H7 (cell line): ENCODE measurements at places on chromosomes 1 and 21. TPM values are rescaled to one million over a fixed set of nuclear protein-coding genes. Genes with fewer than 3 reads are reported as not detected.

Gene RSRP1
- 62.4 and 92.4 TPM in 2 replicates for total RNA-seq

Gene F13B
- not detected in 2 replicates for total RNA-seq

Gene SAMD11
- 14.8 and 17.4 TPM in 2 replicates for total RNA-seq

DNA sequence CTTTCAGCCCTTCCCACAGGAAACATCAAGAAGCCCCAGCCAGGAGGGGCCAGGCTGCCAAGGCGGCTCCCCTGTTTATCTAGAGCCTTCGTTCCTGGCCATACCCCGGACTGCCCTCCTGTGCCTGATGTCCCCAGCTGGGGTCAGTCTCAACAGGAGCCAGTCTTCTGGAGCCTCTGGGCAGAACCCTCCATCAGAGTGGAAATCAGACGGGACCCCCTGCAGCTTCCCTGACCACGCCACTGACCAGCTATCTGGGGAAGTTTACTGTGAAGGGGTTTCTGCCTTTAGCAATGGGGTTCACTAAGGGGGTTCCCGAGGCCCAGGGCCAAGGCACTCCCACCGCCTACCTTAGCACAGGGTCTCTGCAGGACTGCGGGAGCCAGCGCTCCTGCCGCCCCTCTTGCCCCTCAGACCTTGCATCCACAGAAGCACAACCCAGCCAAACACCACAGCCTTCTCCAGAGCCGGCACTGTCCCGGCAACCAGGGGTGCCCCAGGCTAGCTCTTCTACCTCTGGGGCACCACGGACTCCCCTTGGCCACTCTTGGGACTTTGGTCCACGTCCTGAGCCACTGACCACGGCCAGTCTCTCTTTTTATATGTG, 3.5 kb upstream of the MTFR1L start:
- peak; percentile 45 for DNase-seq

Gene SYTL1
- 5.6 and 6.4 TPM in 2 replicates for total RNA-seq

DNA sequence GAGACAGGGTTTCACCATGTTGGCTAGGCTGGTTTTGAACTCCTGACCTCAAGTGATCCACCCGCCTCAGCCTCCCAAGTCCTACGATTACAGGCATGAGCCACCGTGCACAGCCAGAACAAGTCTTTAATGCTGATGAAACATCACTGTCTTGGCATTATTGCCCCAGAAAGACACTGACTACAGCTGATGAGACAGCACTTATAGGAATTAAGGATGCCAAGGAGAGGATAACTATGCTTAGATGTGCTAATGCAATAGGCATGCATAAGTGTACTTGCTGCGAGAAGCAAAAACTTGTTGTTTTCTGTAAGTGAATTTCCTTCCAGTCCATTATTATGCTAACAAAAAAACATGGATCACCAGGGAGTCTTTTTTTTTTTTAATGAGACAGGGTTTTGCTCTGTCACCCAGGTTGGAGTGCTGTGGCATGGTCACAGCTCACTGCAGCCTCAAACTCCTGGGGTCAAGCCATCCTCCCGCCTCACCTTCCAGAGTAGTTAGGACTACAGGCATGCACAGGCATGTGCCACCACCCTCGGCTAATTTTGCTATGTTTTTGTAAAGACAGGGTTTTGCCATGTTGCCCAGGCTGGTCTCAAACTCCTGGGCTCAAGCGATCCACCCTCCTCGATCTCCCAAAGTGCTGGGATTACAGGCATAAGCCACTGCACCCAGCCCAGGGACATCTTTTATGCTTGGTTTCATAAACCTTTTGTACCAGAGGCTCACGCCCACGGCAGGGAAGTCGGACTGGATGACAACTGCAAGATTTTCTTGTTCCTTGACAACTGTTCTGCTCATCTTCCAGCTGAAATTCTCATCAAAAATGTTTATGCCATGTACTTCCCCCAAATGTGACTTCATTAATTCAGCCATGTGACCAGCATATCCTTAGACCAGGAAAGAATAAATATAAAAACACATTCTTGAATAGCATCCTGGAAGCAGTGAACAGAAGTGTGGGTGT, 23.1 kb downstream of the RHEX start:
- no peak for DNase-seq

DNA sequence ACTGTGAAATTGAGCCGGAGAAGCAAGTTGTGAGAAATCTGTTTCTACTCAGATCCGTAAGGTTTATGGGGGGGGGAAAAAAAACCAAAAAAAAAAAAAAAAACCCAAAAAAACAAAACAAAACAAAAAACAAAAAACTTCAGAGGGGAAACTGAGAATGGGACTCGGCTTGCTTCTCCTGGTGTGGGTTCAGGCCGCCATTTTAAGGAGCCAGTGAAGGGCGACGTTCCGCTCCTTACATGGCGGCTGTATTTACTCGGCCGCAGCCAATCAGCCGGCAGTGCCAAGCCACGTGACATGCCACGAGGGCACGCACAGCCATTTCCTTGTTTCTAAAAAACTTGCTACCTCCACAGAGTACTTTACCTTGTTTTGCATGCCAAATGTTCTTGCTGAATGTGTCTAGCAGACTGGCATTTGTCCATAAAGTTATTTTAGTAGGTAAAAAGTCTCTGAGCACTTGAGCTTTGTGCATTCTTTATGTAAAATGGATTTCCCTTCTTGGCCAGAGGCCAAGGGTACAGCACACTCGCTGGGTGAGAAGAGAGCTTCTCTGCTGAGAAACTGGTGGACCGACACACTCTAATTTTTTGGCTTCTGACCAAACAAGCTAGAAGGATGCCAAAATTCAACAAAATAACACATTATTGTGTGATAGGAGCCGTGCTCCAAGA, 101.8 kb downstream of the NFIA start:
- DNase-seq: no peak

GRCh38 chr1:117060441-117061317, 553 bp downstream of the TTF2 start:
- DNase-seq: peak; percentile 71

- peak; percentile 54 for DNase-seq
Observed at GRCh38 chr21:44434936-44435635, 20.2 kb upstream of the LRRC3 start.

Gene TMEM240
- 13.6 and 14.3 TPM in 2 replicates for total RNA-seq

- no peak for DNase-seq
Observed at GRCh38 chr21:34554227-34554626, 42.2 kb upstream of the KCNE1 start.

DNA sequence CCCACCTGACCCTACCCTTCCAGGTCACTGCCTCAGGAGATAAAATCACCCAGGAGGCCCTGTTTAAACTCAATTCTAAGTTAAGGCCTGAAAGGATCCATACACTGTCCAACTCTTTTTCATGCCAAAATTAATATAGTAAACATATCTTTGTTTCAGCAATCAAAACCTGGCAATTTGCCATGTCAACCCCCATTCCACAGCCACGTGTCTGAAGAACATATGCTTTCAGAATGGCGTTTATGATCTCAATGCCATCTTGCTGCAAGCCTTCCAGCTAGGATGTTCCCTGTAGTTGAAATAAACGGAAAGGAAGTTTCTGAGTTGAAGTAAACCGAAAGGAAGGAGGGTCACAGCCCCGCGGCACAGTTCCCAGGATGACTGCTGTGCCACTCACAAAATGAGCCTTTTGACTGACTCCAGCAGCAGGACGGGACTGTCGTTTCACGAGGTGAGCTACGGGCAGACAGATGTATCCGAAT, 472.0 kb downstream of the SMYD3 start:
- DNase-seq: no peak

DNA sequence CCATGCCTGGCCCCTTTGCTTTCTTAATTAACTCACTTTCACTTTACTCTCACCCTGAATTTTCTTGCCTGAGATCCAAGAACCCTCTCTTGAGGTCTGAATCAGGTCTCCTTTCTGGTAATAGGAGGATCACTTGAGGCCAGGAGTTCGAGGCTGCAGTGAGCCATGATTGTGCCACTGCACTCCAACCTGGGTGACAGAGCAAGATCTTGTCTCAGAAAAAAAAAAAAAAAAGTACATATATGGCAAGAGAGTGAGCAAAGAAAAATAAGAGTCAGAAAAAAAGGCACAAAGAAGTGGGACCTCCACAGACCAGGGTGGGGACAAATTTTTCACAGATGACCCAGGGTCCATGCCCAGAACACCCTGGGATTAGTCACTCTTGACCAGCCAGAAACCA, 34.1 kb upstream of the RD3 start:
- no peak for DNase-seq

Gene S100A3
- 0.30 and 0.31 TPM in 2 replicates for total RNA-seq

GRCh38 chr21:39161064-39161463, 22.2 kb downstream of the PSMG1 start:
- DNase-seq: no peak

DNA sequence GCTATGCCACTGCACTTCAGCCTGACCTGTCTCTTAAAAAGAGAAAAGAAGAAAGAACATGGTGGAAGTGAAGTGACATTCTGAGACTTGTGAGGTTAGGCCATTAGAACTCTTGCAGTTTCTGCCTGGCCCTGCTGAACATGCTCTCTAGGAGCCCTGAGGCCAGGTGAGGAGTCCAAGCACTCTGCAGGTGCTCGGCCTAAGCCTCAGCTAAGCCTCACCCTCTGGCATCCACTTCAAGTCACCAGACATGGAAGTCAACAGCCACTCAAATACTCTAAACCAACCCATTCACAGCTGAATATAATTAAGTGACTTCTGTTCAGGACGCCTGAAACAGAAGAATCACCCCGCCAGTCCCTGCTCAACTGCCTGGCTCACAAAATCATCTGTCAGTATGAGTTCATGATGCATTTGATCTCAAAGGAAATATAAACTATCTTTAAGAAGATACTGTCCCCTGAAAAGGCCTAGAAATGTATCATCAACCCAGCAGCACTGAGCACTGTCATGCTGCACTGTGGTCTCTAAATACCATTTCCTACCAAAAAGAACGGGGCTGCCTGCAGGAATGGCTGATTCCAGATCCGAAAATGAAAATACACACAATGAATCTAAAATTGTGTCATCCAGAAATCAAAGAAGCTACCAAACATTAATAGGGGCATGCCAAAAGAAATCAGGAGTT, 118.8 kb downstream of the PSMG1 start:
- no peak for DNase-seq

Gene OR10R2
- not detected in 2 replicates for total RNA-seq

DNA sequence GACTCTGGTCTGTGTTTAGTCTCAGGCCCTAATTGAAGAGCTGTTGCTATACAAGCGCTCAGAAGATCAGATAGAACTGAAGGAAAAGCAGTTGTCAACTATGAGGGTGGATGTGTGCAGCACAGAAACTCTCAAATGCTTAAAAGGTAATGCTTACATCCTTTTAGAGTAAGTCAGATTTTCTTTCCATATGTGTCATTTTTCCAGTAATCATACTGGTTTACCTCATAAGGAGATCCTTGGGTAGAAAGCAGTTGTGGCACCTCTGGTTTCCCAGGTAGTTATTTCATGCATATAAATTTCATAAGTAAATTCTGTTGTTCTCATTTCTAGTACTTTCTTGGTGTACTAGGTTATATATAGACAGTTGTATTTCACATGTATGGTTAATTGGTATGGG, 43.0 kb upstream of the TARS2 start:
- DNase-seq: no peak

Gene FCER1G
- 0.35 TPM in 1 of 2 replicates, not detected in the other for total RNA-seq

DNA sequence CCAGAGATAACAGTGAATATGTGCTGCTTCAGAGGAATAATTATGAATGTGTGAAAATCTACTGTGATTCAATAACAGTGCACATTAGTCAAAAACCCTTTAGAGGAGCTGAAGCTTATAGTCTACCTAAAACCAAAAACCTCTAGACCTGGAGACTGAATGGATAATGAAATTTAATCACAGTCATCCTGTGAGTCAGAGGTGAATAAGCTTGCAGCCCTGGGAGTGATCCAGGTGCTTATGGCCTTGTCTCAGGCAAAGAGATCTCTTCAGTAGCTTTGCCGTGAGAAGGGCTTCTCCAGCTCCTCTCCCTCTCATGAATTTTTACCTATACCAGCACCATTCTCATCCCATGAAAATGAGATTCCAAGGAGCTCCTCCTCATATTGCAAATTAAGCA, 81.3 kb upstream of the RGS4 start:
- DNase-seq: no peak

DNA sequence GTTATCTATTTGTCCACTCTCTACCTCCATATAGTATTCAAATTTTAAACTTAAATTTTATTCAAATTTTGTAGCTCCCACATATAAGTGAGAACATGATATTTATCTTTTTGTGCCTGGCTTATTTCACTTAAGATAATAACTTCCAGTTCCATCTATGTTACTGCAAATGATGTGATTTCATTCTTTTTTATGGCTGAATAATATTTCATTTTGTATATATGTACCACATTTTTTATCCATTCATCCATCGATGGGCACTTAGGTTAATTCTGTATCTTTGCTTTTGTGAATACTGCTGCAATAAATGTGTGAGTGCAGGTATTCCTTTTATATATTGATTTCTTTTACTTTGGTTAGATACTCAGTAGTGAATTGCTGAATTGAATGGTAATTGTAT, 2.1 kb downstream of the DNAH14 start:
- DNase-seq: no peak

DNA sequence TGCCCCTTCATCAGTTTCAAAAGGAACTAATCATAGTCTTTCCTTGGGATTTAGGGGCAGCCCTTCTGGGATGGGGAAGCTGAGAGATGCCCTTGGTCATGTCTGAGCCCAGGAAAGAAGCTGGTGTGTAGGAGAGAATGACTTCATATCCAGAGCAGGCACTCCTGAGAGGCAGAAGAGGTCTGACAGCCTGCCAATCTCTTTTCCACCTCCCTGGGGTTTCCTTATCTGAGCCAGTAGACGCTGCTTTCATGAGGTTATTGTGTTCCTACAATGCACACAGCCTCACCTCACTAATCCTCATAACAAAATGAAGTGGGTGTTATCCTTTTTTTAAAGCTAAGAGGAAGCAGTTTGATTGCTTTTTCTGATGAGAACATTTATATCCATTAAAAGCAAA, 14.1 kb downstream of the ROR1 start:
- DNase-seq: no peak

DNA sequence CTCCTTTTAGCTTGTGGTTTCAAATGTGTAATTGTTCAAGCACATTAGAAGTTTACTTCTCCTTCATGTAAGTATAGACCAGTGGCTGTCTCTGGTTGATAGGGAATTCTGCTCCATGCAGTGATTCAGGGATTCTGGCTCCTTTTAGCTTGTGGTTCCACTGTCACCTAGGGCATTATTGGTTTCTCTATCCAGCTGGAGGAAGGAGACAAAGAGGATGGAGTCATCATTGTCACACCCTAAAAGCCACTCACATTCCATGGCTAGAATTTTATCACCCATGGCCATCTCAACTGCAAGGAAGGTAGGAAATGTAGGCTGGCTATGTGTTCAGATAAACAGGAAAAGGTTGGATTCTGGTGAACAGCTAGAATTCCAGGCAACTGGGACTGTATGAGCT, 131.2 kb downstream of the URB2 start:
- DNase-seq: no peak
